ENCODE measurements at places on chromosomes 16 and 17.

DNA sequence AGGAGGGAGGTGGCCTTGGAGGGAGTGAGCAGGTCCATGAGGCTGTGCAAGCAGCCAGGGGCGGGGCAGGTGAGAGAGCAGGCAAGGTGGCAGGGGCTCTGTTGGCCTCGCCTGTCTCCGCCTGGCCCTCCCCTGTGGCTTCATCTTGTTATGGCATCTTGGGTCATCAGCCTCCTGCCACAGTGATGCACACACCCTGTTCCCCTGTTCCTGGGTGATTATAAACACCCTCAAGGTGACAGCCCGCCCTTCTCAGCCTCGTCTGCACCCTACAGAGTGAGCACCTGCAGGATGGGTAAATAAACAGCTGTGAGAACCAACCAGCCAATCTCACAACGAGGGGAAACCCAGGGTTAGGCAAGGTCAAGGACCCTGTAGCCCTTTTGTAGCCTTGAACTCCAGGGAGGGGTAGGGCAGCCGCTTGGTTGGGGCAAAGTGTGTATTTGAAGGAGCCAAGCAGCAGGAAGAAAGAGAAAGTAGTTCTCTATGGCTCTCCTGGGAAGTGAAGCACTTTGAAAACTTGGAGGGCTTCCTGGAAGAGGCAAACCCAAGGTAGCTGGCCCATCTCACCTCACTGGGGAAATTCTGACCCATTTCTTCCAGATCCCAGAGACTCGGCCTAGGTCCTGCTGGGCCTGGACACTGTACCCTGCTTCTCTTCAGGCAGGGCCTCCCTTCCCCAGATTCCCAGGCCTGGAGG, 60.6 kb downstream of the NT5M start:
- DNase-seq = no peak

DNA sequence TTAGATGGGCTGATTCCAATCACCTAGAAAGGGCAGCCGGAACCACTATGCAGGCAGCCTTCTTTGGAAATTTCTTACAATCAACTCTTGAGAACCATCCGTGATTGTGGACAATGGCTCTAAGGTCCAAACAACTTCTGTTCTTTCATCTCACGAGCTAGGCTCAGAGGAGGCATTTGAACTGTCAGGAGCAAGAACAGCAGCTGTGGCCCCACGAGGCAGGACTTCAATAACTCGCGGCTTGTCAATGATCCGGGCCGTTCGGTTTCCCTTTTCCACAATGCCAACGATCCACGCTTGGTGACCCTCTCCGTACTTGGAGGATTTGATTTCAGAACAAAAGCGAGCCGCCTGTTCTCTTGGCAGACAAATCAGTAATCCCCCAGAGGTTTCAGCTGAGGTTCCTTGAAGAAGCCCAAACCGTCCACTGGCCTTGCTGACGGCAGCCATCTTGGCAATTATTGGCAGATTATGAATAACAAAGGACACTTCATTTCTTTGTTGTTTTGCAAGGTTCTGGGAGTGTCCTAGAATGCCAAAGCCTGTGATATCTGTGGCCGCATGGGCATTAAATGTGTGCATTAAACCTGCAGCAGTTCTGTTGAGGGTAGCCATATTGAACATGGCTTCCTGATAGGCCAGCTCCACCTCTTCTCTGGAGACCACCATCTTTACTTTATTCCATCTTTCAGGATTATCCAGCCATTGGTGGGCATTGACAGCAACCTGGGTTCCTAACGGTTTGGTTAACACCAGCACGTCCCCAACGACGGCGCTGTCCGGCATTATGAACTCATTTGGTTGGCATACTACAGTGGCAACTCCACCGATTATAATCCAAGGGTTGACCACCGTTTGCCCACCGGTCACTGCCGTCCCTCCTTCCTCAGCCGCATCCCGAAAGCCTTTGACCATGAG, 1.2 kb downstream of the SEPHS2 start:
- no peak for DNase-seq

DNA sequence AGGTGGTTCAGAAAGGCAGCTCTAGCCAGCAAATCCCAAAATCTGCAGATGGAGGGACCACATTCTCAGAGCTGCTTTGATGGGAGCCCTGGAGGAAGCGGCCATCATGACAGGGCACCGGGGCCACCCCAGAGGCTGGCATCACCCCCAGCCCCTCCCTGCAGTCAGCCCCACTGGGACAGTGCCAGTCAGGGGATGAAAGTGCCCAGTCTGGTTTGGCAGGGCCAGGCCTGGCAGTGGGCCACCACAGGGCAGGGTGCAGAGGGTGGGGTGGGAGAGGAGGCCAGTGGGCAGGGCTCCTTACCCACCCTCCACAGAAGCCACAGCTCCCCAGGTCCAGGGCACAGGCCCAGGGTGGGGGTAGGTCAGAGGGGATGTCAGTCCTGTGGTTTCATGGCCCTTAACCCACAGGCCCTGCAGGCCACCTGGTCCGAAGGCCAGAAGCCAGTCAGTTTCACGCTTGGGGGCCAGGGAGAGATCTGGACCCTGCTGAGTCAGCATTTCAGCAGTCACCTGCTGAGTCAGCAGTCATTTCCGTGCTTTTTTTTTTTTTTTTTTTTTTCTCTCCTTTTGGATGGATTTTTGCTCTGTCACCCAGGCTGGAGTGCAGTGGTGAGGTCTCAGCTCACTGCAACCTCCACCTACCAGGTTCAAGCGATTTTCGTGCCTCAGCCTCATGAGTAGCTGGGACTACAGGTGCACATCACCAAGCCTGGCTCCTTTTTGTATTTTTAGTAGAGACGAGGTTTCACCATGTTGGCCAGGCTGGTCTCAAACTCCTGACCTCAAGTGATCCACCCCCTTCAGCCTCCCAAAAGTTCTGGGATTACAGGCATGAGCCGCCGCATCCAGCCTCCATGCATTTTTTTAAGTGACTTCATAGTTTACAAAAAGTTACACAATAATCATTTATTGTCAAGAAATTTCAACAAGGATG, 10.4 kb downstream of the SLC25A10 start:
- DNase-seq = no peak

DNA sequence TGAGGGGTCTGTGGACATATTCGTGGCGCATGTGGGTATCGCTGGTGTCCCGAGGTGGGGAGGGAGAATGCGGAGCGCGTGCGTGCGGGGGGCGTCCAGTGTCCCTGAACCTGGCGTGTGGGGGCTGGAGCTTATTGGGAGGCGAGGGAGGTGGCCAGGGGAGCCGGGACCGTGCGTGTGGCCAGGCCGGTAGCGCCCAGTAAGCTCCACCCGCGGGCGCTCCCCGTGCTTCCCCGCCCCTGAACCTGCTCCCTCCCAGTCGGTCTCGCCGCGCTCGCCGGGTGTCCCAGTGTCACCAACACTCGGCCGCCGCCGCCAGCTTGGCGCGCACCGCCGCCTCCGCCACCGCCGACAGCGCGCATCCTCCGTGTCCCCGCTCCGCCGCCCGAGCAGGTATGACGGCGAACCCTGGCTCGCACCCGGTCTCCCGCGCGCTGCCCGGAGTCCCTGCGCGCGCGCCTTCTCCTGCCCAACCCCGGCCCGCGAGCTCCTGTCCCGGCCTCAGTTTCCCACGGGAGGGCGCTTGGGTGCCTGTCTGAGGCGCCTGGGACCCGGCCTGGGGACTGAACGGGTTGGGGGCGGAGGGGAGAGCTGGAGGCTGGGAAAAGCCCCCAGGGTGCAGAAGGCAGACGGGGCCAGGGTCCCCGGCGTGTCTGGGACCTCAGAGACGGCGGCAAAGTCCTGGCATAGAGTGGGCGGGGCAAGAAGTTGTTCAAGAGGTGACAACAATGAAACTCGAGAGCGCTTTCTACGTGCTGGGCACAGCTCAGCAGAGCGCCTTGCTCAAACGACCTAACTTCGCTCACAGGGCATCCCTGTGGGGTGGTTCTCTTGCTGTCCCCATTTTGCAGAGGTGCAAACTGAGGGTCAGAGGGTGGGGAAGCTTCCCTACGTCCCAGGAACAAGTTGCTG, at the start of gene SCNN1B:
SCNN1B (plus strand) TSS at position 258 of the 912 bp plus-strand sequence. CDS start 46,298 bp downstream, outside the sequence.
- DNase-seq = no peak

DNA sequence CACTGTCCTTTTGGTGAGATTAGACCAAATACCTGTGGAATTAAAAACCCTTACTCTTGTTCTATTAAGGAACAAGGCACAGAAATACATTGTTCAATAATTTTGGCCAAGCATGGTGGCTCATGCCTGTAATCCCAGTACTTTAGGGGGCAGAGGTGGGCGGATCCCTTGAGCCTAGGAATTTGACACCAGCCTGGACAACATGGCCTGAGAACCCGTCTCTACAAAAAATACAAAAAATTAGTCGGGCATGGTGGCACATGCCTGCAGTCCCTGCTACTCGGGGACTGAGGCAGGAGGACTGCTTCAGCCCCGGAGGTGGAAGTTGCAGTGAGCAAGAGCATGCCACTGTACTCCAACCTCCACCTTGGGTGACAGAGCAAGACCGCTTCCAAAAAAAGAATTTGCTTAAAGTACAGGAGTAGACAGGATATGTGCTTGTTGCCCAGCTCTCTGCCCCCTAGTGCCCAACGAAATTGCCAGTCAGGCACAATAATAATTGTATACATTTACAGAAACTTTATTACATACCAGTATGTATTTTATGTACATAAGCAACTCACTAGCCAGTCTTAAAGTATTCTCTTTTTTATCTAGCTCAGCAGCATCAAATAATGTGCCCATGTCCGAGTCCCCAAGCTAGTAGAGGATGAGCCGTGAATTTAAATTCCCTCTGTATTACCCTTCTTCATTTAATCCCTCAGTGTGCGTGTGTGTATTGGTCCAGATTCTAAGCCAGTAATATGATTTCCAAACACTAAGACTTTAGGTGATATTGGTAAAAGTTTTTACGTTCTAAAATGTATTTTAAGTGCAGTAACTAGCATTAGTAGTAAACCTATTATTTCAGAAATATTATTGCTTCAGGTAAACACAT, 1.4 kb downstream of the THUMPD1 start:
- DNase-seq = no peak

DNA sequence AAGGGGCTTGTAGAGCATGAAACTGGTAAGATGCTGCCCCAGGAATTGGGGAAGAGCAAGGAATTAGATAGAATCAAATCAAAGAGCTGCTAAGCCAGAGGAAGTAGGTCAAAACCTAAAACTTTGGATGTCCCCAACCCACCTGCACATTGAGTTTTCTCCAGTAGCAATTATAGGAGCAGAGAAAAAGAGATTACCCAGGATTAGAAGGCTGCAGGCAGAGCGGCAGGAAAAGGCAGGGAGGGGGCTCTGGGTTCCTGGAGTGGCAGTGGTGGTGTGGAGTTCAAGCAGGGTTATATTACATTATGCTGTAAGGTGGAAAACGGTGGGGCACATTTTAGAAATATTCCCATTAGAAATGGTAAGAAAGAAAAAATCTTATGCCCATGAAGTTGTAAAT, 68.3 kb downstream of the KSR1 start:
- no peak for DNase-seq

DNA sequence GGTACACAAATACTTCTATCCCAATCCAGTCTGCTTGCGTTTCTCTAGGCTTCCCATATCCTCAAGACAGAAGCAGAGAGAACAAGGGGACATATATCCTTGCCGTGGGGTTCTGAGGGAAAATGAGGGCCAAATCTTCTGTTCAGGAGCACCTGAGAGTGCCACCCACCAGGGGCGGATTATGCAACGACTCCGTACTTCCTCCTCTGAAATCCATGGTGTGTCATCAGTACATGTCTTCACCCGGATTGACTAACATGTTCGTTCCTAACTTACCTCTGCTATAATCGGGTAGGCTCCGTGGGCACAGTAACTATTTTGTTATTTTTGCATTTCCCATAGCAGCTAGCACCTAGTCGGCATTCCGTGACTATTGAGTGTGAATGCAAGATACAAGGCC, 7.8 kb upstream of the ZNF200 start:
- no peak for DNase-seq

GRCh38 chr16:23506606-23506994, 3.7 kb downstream of the GGA2 start:
- no peak for DNase-seq

- no peak for DNase-seq
Measured at GRCh38 chr17:44786551-44787081, 27.8 kb downstream of the ADAM11 start.

GRCh38 chr17:71709946-71710345, 410.9 kb upstream of the SOX9 start:
- no peak for DNase-seq

DNA sequence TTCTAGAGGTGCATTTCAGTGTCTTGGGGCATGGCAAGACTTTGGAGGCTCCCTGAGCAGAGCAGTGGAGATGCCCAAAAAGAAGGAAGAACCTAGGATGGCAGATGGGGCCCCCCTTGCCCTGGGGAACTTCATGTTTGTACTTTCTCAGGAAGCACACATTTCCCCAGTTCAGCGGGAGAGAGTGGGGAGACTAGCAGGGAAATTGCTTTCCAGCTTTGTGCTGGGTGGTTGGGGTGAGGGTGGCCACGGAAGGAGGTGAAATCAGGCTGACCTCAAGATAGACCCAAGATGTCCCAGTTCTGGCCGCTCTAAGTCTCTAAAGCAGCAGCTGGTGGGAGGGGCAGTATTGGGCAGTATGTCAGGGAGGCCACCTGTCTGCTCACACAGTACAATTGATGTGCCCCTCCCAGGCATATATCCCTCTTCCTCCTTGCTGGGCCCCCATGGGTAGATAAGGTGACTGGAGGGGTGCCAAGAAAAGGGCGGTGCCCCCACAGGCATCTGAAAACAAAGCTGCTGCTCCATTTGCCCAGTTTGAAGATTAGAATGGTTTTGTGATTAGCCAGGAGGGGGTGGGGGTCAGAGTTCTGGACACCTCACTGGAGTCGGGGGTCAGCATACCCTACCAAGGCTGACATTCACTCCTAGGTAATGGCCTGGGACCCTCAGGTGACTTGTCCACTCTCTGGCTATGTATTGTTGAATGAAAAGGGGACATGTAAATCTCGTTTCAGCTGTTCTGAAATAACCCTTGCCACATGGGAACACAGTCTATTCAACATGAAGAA, 17.1 kb upstream of the NAGLU start:
- DNase-seq = no peak

DNA sequence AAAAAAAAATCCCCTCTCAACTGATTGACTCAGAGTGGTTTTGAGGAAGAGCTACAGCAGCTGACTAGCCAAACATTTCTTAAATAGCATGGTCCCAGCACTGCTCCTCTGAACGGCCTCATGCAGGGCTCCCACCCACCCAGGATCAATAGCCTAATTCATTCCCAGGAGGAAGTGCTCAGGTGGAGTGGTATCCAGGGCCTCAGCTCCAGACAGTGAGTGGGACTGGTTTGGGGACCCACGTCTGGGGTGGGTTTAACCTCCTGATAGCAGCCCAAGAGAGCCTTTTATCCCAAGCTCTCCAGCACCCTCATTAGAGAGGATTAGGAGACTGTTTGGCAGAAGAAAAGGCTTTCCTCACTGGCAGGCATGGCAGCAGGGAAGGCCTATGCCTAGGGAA, 68.5 kb upstream of the CDH5 start:
- DNase-seq = no peak

- DNase-seq = no peak
Measured at GRCh38 chr17:74011966-74012365, 191.5 kb upstream of the RPL38 start.

Data from stimulated activated CD4-positive, alpha-beta T cell treated with anti-CD3 and anti-CD28 coated beads, Interleukin-15, amount 100 ng/mL, for 48 hours (primary cell).